SHP77 (cell line): ENCODE measurements at places on chromosomes 11 and 22.
A peak's percentile ranks its signal among the peaks of the same experiment; 100 is the strongest.

- DNase-seq, result peak; percentile 23
These were observed 12.2 kb downstream of the PHLDB1 start for GRCh38 chr11:118619444-118620197.

- DNase-seq, result no peak
These were observed 45.4 kb upstream of the ANO3 start for GRCh38 chr11:26286472-26287066.

GRCh38 chr11:65699306-65699705 is 12.7 kb upstream of the KAT5 start:
- no peak for DNase-seq

GRCh38 chr11:121525376-121525775 is 72.6 kb upstream of the SORL1-AS1 start:
- no peak for DNase-seq

GRCh38 chr11:47997063-47998053 is 17.0 kb downstream of the PTPRJ start:
- no peak for DNase-seq

DNA sequence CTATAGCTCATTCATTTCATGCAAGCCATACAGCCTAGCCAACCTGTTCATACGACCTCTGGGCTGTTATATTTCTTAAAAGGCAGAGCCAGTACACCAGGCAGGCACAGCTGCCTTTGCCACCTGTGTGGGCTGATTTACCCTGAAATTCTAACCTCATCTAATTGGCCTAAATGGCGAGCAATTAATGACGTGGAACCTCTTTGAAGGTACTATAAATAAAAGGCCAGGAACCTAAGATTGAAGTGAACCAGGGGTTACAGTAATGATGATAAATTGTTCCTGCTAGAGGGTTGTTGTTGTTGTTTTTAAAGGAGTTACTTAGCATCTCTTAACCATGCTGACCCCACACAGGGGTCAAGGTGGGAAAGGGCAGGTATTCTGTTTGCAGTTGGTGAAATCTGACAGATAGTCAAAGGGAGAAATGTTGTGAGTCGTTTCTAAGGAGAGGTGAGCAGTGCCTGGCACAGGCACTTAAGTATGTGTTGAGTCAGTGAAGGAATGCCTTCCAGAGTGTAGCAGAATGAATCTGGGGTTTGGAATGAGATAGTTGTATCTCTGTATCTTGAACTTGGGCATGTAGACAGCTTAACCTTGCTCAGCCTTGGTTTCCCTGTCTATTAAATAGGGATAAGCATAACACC is 213.5 kb upstream of the NAV2 start:
- no peak for DNase-seq

GRCh38 chr11:96112192-96113128 is 188.6 kb upstream of the MTMR2 start:
- no peak for DNase-seq

- no peak for DNase-seq
These were observed 79.6 kb downstream of the PHF21B start for GRCh38 chr22:44930016-44930710.

DNA sequence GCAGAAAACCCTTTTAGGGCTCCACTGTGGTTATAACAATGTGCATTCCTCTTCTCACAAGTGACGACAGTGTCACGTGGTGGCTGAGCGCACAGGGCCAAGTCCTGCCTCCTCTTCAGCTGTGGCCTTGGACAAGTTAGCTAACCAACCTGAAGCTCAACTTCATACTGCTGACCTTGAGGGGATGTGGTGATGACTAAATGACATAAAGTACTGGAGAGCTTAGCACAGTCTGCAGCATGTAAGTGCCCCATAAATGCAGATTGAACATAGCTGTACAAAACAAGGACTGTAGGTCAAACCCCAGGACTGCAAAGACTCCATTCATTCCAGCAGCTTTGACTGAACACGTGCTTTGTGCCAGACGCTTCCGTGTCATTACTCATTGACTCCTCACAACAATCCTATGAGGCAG is 20.1 kb upstream of the MRGPRX2 start:
- DNase-seq, result no peak

DNA sequence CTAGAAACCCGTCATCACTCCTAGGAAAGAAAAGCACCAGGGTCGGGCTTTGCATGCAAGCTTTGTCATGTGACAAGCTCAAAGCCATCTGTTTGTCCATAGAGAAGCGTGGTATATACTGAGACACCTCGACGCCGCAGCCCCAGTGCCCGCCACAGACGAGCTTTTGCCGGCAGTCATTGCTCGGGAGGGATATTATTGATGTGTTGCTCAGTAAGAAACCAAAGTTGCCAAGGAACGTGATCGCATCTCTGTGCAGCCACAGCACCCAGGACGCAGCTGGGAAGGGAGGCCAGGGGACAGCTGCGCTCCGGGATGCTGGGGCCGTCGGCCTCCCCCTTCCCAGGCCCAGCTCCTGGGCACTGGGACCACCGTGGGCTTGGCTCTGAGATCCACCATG is 89.5 kb upstream of the KCNQ1OT1 start:
- DNase-seq, result no peak

DNA sequence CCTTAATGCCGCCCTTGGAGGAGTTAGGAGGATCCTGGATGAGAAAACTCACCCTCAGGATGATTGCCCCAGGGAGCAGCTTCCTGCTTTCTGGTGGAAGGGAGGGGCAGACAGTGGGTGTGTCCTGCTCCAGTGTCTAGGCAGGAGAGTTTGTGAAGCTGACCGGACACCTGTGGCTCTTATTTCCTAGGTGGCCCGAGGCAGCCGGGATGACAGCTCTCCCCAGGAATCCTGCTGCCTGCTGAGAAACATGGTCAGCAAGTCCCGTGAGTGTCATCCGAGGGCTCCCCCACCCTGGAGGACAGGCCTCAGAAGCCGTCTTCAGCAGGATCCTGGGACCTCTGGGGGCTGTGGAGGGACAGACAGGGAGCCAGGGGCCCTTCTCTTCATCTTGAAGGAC is 50.4 kb downstream of the ST3GAL4 start:
- no peak for DNase-seq

- DNase-seq, result no peak
These were observed 132.6 kb downstream of the SHANK2 start for GRCh38 chr11:71119656-71120269.

GRCh38 chr11:115499241-115499799 is 4.9 kb downstream of the CADM1 start:
- DNase-seq, result no peak

DNA sequence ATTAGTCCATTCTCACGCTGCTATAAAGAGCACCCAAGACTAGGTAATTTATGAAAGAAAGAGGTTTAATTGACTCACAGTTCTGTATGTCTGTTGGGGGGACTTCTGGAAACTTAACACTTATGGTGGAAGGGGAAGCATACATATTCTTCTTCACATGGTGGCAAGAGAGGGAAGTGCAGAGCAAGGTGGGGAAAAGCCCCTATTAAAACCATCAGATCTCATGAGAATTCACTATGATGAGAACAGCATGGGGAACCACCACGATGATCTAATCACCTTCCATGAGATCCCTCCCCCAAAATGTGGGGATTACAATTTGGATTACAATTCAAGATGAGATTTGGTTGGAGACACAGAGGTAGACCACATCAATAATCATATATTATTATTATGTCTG is 25.7 kb downstream of the CEP57 start:
- DNase-seq, result no peak

- DNase-seq, result no peak
These were observed 247.5 kb upstream of the ZBED5 start for GRCh38 chr11:11105361-11105760.

DNA sequence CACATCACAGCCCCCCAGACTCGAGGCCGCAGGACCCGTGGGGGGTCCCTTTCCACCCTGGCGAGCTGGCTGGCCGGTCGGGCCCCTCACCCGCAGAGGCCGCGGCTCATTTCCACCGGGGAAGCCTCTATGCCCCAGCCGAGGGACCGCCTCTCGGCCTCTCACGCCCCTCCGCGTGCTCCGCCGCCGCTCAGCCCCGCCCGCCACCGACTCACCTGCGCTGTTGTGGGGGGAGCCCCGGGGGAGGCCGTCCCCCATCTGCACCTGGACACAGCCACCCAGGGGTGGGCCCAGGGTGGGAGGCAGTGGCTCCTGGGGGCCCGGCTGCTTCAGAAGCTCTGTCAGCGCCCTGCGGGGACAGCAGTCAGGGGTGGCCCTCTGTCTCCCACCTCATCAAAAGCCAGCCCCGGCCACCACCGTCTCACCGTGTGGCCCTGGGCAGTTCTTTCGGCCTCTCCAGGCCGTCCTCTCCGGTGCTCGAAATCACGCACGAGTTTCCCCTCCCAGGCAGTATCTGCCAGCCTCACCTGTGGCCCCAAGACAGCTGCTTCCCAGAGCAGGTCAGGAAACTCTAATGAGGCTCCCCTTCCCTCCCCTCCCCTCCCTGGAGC is 3.8 kb downstream of the SHISA8 start:
- no peak for DNase-seq

DNA sequence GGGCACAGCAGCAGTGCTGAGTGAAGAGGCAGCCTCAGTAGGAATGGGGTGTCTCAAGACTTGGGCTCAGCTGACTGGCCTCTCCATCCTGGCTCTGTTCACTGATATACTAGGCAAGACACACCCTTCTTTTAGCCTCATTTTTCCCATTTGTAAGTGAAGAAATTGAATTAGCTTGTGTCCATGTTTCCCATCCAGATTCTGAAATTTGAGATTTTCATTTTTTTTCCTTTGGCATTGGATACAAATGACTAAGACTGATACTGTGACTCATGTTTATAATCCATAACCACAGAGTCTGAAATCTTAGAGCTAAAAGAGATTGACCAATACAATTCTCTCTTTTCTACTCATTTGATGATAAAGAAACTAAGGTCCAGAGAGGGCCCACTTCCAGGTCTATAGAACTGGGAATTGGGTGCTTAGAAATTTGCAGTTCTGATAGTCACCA is 110.9 kb downstream of the KCNC1 start:
- no peak for DNase-seq

DNA sequence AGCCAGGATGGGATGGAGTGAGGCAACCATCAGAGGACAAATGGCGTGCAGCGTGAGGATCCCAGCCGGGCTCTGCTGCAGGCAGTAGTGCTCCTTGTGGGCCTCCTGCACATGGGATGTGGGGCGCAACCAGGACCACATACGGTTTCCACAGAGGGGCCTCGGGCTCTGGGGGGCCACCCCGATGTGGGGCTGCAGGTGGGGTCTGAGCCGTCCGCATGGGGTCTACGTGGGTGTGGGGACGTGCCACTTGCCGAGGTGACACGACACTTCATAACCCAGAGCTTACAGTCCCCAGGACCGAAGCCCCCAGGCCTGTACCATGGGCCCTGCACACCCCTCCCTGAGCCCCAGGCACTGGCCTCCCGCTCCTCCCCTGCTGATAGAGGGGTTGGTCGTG is 10.8 kb downstream of the TTLL8 start:
- no peak for DNase-seq

- DNase-seq, result no peak
These were observed 18.5 kb downstream of the TRIM5 start for GRCh38 chr11:5666402-5666793.
